ENCODE measurements at places on chromosomes 3 and 15.

- DNase-seq, result no peak
These were observed 16.0 kb downstream of the H1-8 start for GRCh38 chr3:129558772-129559564.

DNA sequence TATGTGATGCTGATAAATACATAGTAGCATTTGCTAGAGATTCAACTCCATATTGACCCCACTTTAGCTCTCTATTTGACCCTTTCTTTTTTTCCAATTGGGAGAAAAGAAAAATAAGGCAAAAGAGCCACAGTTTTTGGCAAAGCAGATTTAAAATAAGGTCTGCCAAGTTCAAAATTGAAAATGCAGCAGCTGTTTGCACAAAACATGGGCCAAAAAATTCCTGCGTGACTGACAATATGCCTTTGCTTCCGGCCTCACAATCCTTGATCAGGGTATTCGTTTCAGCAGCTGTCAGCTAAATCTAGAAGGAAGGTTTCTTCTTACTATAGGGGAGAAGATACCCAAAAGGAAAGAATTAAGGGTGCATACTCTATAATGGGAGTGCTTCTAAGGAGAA is 563.5 kb upstream of the CCDC54 start:
- DNase-seq, result no peak

DNA sequence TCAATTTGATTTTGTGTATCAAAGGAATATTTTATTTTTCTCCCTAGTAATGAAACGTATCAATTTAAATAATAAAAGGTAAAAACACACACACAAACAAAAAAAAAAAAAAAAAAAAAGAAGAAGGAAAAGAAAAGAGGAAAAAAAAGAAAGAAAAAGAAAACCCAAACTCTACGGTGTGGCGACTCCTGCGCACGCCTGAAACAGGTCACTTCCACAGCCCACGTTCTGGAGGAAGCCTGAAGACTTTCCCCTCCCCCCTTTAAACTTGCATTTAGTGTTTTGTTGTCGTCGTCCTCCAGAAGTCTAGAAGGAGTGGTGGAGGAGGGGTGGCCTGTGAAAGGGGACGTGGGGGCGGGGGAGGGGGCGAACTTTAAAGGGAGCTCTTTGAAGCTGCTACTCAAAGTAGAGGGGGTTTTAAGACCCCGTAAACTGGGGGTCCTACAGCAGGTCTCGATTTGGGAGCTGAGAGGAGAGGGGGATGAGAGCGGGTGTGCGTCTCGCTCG is 2.3 kb upstream of the TLE3 start:
- DNase-seq, result no peak

- no peak for DNase-seq
These were observed at the start of gene SUCNR1 for GRCh38 chr3:151873398-151873797. TSS of gene SUCNR1 (plus strand) at chr3:151873643. CDS start at chr3:151879893, 6,250 bp downstream.

DNA sequence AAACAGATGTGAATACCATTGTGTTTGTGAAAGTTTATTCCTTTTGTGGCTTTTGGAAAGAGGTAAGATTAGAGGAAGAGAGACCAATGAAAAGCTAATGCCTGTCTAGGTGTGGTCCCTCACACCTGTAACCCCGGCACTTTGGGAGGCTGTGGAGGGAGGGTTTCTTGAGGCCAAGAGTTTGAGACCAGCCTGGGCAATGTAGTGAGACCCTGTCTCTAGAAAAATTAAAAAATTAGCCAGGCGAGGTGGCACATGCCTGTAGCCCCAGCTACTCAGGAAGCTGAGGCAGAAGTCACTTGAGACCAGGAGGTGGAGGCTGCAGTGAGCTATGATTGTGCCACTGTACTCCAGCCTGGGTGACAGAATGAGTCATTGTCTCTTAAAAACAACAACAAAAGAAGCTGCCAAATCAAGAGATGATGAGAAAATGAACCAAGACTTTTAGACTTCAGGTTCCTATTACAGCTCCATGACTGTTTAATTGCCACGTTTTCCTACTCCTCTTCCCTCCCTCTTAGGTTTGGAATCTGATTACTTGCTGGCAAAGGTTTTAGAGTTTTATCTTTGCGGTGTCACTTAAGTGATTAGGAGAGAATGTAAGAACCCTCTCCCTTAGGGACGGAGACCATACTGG is 68.7 kb downstream of the CGNL1 start:
- no peak for DNase-seq

DNA sequence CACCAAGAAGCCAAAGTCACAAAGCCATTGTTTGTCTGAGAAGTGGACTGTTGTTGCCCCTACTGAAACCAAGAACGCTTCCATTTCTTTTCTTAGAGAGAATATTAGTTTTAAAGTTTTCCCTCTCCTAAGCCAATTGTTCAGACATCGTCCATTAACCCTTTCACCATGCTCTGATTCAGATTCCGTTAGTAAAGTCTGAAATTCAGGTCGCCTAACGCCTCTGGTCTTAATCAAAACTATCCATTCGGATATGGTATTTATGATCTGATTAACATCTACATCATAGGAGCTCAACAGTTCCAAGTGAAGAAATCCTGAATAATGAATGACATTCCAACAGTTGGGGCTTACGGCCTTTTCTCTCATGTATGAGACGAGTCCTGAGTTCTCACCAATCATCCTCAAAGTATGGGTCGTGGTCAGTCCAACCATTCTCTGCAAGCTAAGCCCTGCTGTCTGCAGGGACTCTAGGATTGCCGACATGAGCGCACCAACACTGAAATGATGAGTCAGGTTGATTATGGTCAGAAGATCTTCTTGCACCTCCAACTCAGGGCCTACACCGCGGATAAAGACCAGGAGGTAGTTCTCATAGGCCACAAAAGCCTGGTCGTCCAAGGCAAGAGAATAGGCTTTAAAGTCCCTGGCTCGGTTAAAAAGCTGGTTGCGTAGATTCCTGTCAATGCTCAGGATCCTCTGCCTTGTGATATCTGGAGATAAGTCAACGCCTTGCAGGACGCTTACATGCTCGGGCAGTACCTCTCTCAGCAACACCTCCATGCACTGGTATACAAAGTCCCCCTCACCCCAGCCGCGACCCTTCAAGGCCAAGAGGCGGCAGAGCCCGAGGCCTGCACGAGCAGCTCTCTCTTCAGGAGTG is 767 bp downstream of the EPM2AIP1 start:
- no peak for DNase-seq

GRCh38 chr3:164779816-164780215 is 298.5 kb downstream of the SI start:
- DNase-seq, result no peak

DNA sequence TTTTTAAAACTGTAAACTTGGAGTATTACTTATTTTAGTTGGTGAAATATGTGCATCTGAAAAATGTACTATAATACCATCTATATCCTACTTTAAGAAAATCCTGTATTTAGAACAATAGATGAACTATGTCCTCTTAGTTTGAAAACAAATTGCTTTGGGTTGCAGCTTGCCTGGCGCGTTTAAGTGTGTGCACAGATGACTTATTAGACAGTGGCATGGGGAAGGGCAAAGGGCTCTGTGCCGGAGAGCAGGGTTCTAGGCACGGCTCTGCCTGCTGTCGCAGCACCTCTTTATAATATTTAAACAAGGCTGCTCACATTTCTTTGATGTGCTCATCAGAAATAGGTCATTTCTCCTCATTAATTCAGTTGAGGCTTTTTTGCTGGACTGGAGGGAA is 10.0 kb downstream of the PXK start:
- DNase-seq, result no peak

GRCh38 chr3:102718651-102719050 is 283.8 kb downstream of the ZPLD1 start:
- no peak for DNase-seq

DNA sequence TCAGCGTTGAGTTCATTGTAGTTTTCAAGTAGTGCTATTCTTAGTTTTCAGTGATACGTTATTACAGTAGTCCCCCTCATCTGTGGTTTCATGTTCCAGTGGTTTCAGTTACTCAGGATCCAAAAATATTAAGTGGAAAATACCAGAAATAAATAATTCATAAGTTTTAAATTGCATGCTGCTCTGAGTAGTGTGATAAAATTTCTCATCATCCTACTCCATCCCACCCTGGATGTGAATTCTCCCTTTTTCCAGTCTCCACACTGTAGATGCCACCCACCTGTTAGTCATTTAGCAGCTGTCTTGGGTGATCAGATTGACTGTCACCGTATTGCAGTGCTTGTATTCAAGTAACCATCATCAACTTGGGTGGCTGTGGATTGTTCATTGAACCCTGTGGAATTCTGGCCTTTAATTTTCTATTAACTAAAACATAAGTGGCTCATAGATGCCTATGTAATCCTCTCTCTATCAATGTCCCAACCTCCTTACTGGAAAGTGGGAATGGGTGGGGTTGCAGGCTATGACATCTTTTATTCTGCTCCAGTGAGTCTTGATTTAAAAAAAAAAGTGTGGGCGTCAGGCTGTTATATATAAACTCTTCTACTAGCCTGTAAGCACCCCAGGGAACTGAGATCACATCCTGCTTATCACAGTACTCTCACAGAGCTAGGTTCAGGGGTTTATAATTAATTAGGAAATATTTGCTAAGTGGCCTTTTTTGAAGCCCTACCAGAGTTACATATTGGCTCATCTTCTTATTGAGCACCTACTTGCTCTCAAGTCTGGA is 97.5 kb downstream of the CFAP20DC start:
- no peak for DNase-seq

DNA sequence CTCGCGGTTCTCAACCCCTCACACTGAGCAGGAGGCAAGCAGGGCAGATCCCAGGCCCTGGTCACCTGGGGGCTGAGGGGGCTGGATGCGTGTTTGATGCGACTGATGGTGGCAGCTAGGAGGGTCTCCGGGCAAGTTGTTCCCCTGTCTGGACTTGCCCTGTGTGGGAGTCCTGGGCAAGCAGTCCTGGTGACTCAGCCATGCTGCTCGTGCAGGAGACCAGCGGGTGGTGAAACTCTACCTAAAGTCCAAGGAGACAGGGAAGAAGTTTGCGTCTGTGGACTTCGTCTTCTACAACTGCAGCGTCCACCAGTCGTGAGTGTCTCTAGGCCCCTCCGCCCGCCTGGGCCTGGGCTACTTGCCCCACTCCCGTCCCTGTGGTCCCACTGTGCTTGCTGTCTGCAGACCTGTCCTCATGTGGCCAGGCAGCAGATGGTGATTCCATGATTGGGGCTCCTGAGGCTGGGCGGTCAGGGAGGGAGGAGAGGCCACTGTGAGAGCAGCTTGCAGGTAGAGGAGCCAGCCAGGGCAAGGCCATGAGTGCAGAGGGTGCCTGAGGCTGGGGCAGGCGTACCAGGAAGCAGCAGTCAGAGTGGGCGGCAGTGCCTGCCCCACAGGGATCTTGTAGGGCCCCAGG is 23.1 kb downstream of the PLXNA1 start:
- DNase-seq, result no peak

- DNase-seq, result no peak
These were observed 36.6 kb upstream of the STT3B start for GRCh38 chr3:31495971-31496665.

GRCh38 chr3:197942956-197943556 is 6.9 kb upstream of the RPL35A start:
- no peak for DNase-seq

DNA sequence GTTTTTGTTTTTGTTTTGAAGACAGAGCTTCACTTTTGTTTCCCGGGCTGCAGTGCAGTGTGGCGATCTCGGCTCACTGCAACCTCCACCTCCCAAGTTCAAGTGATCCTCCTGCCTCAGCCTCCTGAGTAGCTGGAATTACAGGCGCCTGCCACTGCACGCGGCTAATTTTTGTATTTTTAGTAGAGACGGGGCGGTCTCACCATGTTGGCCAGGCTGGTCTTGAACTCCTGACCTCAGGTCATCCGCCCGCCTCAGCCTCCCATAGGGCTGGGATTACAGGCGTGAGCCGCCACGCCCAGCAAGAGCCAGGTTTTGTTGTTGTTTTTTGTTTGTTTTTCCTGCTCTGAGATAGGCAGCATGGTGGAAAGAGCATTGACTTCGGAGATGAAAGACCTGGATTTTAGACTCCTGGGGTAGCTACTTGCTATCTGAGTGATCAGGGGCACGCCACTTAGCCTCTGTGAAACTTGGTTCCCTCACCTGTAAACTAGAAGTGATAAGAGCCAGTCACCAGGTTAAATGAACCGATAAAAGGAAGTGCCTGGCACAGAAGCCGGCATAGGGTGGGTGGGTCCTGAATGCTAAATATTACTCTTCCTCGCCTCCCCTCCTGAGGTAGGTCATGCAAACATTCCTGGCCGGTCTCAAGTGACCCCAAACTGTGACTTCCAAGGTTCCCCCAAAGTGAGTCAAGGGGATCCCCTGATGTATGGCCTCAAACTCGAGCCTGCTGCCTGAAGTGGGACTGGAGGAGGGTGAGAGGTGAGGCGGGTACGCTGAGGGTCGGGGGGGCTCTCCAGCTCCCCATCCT is 62.9 kb upstream of the MCF2L2 start:
- no peak for DNase-seq

DNA sequence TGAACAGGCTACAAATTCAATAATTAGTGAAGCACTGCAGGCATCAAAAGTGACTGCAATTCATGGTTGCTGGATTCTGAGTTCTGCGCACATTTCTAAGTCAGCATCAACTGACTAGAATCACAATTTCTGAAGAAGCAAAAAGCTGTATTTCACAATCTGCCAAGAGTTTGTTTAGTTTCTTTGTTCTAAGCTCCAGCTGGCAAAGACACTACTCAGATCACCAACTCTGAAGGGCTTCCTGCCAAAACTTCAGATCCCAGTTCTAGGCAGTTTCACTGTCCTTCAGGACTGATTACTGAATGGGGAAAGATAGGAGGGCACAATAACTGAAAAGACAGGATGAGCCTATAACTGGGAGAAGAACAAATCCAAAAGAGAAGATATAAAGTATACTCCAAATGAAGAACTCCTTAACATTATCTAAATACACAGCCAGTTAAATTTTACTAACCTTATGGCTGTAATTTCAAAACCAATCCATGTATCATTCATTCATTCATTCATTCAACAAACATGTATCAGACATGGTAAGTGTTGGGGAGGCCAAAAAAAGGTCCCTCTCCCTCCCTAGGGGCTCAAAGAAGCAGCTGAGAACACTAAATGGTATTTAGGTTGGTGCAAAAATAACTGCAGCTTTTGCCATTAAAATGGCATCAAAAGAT is 17.1 kb downstream of the TJP1 start:
- DNase-seq, result no peak

GRCh38 chr15:89019436-89019835 is 68.8 kb upstream of the ABHD2 start:
- DNase-seq, result no peak

GRCh38 chr15:67719330-67719959 is 105.9 kb upstream of the SKOR1 start:
- no peak for DNase-seq

DNA sequence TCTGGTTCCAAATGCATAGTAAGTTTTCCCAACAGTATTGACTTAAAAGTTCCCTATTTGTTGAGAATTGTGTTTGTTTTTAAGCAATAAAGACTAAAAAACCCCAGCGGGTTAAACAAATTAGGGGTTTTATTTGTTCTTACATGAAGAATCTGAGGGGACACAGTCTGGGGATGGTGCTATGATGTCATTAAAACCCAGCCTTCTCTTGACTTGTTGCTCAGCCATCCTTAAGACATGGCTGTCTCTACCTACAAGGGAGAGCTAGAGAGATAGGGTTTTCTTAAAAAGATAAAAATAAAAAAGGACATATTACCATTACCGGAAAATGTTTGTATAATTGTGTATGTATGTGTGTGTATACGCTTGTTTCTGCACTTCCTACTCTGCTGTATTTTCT is 11.7 kb upstream of the ARL14 start:
- no peak for DNase-seq

All from cortex of kidney (tissue), 1 donor.